Adrenal gland (tissue), 19 donors: ENCODE measurements at places on chromosomes 7 and 10.
A peak's percentile ranks its signal among the peaks of the same experiment; 100 is the strongest.

- no peaks in the 10 kb centered on the region for H3K27me3 ChIP-seq
- peak; percentile 66 for DNase-seq
- H3K4me1 ChIP-seq, result peaks cover 75% of the 10 kb centered on the region
- peak overlapping the region; percentile 61 for H3K27ac ChIP-seq
- H3K4me3 ChIP-seq, result no peak overlapping the region
- no peaks in the 10 kb centered on the region for H3K36me3 ChIP-seq
Measured at GRCh38 chr10:72016608-72017300, 52.6 kb downstream of the CHST3 start.

GRCh38 chr7:133520248-133520647 is 267.4 kb downstream of the EXOC4 start:
- H3K4me1 ChIP-seq, result no peaks in the 10 kb centered on the region
- no peak overlapping the region for H3K27ac ChIP-seq
- no peak for DNase-seq
- H3K4me3 ChIP-seq, result no peak overlapping the region

- no peak overlapping the region for H3K4me3 ChIP-seq
- DNase-seq, result no peak
- no peak overlapping the region for H3K27ac ChIP-seq
- no peaks in the 10 kb centered on the region for H3K4me1 ChIP-seq
- no peaks in the 10 kb centered on the region for H3K36me3 ChIP-seq
- no peaks in the 10 kb centered on the region for H3K27me3 ChIP-seq
Measured at GRCh38 chr10:117448802-117449201, 73.6 kb upstream of the PDZD8 start.

DNA sequence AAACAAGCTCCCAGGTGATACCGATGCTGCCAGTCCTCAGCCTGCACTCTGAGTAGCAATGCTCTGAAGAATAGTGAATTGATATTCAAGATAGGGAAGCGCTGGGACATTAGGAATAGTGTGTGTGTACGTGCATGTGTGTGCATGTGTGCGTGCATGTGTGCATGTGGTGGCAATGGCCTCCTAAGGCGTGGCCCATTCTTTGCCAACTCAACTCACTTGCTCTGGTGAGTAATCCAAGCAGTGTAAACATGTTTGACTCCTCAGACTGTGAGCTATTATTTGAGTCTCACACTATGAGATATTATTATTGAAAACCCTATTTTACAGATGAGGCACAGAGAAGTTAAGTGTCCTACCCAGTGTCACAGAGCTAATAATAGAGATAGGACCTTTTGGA is 186.6 kb downstream of the RAB11FIP2 start:
- H3K4me1 ChIP-seq, result no peaks in the 10 kb centered on the region
- no peak overlapping the region for H3K27ac ChIP-seq
- H3K27me3 ChIP-seq, result no peaks in the 10 kb centered on the region
- no peak for DNase-seq

GRCh38 chr10:92846-93245 is 42.4 kb upstream of the ZMYND11 start:
- no peak overlapping the region for H3K27ac ChIP-seq
- no peak overlapping the region for H3K4me3 ChIP-seq
- no peaks in the 10 kb centered on the region for H3K36me3 ChIP-seq
- H3K4me1 ChIP-seq, result no peaks in the 10 kb centered on the region
- H3K27me3 ChIP-seq, result no peaks in the 10 kb centered on the region

- no peaks in the 10 kb centered on the region for H3K36me3 ChIP-seq
- no peak for DNase-seq
- H3K4me1 ChIP-seq, result no peaks in the 10 kb centered on the region
- H3K4me3 ChIP-seq, result no peak overlapping the region
- no peak overlapping the region for H3K27ac ChIP-seq
- H3K27me3 ChIP-seq, result no peaks in the 10 kb centered on the region
Measured at GRCh38 chr7:18906901-18907300, 210.5 kb downstream of the TWIST1 start.

DNA sequence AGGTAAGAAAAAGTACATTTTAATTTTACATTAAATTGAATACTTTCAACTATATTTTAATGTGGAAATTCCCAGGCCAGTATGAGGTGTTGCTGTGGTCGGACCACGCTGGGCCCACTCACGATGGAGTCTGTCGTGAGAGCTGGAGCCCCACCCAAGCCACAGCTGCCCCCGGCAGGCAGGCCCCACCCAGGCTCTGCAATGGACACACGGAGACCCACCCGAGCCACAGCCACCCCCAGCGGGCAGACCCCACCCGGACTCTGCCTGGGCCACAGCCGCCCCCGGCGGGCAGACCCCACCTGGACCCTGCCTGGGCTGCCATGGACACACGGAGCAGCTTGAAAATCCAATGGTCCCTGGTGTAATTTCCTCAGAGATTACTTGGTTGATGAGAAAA is 141.3 kb downstream of the PTPRN2 start:
- no peak overlapping the region for H3K4me3 ChIP-seq
- no peak for DNase-seq
- H3K27me3 ChIP-seq, result no peaks in the 10 kb centered on the region
- no peaks in the 10 kb centered on the region for H3K36me3 ChIP-seq

- no peaks in the 10 kb centered on the region for H3K27me3 ChIP-seq
- H3K4me3 ChIP-seq, result no peak overlapping the region
- H3K4me1 ChIP-seq, result no peaks in the 10 kb centered on the region
- DNase-seq, result no peak
- H3K27ac ChIP-seq, result no peak overlapping the region
Measured at GRCh38 chr10:778626-779330, 89.3 kb upstream of the DIP2C start.
